Left cardiac atrium (tissue), 4 donors: ENCODE measurements at places on chromosomes 11 and 22. TPM values are rescaled to one million over a fixed set of nuclear protein-coding genes. Genes with fewer than 3 reads are reported as not detected.

DNA sequence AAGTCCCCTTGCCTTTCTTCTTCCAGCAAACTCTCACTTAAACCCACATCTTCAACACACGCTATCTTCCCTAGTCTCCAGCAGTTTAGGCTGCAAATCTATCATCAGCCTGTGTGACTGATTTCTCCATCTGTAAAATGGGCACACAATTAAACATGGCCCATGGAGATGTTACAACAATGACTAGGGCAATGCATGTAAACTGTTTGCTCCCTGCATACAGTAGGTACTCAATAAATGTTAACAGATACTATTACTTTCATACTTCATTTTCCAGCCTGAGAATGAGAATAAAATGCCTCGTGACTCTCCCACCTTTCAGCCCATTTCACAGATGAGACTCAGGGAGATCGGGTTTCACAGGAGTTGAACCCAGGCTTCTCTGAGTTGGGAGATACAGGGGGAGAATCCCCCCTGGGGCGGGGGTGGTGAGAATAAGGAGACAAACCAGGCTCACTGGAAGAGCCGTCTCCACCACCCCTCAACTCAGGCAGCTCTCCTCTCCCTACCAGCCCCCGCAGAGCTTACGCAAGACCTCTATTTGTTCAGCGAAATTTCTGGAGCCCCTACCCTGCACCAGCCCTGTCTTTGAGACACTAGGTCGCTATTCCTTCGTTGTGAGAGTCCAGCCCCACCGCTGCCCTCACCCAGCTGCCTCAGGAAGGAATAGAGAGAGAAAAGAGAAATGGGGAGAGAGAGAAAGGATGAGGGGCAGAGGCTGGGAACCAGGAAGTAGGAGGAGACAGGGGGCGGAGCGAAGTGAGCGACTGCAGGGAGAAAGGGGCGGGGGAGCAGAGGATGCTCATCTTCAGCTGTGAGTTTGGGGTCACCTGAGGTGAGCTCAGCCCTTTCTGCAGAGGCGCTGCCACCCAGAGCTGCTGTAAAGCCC is 42.1 kb upstream of the KLHL35 start:
- peak; percentile 71 for DNase-seq

GRCh38 chr22:38187413-38188212 is 6.0 kb upstream of the PLA2G6 start:
- DNase-seq, result no peak

DNA sequence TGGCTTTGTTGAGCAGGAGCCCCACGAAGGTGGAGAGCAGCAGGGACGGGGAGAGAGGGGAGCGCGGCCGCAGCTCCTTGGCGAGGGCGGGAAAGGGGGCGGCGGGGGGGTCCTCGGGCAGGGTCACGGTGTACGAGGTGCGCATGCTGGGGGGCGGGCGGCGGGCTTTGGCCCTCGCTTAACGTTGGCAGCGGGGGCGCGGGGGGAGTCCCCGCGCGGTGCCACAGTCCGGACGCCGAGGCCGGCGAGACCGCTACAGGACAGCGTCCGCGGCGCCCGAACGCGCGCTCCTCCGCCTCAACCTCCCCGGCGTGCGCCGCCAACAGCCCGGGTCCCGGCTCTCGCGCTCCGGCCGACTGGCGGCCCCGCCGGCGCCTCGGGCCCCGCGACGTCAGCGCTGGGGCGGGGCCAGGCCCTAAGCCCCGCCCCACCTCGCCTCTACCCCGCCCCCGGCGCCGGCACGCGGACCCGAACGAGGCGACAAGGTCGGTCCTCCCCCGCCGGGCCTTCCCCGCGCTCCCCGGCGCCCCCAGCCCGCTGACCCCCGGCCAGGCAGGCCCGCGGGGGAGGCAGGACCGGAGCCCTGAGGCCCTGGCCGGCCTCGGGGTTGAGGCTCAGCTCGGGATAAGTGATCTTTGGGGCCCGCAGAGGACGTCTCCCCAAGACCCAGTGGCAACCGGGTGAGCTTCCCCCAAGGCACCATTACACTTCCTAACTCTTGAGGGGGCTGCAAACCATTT is 17.5 kb downstream of the USP2 start:
- peak; percentile 67 for DNase-seq

DNA sequence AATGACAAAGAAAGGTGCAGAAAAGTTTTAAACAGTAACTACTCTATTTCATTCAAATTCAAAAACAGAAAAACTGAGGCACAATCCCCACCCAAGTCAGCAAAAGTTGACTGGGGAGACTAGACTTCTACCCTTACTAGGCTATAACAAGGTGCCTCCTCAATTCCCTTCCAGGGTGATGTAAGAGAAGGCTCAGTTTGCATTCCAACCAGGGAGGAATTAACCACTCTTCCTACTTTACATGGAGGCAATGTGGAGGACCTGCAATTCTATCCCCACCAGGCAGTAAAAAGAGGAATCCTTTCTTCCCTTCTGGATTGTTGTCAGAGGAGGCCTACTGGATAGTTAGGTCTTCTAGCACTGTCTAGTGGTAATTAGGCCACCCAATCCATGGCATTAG is 26.1 kb downstream of the TYR start:
- no peak for DNase-seq

- DNase-seq, result no peak
These were observed 18.3 kb downstream of the JAML start for GRCh38 chr11:118206391-118207031.

GRCh38 chr11:61947486-61948210 is 2.5 kb upstream of the BEST1 start:
- DNase-seq, result peak; percentile 92

- DNase-seq, result no peak
These were observed 5.6 kb upstream of the SYT8 start for GRCh38 chr11:1829039-1829820.

DNA sequence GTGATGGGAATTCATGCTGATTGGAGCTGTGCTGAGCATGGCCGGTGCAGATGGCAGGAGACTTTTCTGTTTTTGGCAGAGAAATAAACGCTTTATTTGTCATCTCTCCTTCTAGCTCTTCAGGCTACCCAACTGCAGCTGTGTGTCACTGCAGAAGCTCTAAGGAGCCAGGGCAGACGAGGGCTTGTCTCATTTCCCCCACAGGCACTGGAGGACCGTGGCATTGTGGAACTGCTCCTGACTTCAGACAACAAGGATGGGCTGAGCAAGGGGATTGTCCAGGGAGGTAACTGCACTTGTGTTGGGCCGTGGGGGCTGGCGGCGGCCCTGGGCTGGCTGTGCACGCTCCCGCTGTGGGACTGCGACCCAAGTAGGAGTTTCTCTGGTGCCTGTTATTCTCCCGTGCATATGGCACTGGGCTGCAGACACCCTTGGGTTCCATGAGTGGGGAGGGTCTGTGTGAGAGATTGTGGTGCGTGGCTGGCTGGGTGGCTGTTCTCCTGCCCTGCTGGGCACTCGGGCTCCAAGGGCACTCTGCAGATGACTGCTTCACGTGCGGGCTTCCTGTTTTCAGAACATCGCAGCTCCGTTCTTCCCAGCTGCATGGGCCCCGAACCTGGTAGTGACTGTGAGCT is 27.2 kb downstream of the GLB1L2 start:
- DNase-seq, result no peak

- no peak for DNase-seq
These were observed 44.0 kb upstream of the ATXN10 start for GRCh38 chr22:45627489-45628233.

- no peak for DNase-seq
These were observed 589.5 kb downstream of the OPCML start for GRCh38 chr11:132942611-132943356.

- DNase-seq, result no peak
These were observed 25.3 kb upstream of the CBX7 start for GRCh38 chr22:39177791-39178190.

- DNase-seq, result no peak
These were observed 582.2 kb upstream of the CADM1 start for GRCh38 chr11:116086426-116086825.

- DNase-seq, result no peak
These were observed 79.3 kb upstream of the SORL1 start for GRCh38 chr11:121372671-121373429.

GRCh38 chr11:128931668-128932067 is 11.0 kb downstream of the TP53AIP1 start:
- DNase-seq, result no peak

- no peak for DNase-seq
These were observed 144.7 kb downstream of the TTC17 start for GRCh38 chr11:43503417-43503816.

DNA sequence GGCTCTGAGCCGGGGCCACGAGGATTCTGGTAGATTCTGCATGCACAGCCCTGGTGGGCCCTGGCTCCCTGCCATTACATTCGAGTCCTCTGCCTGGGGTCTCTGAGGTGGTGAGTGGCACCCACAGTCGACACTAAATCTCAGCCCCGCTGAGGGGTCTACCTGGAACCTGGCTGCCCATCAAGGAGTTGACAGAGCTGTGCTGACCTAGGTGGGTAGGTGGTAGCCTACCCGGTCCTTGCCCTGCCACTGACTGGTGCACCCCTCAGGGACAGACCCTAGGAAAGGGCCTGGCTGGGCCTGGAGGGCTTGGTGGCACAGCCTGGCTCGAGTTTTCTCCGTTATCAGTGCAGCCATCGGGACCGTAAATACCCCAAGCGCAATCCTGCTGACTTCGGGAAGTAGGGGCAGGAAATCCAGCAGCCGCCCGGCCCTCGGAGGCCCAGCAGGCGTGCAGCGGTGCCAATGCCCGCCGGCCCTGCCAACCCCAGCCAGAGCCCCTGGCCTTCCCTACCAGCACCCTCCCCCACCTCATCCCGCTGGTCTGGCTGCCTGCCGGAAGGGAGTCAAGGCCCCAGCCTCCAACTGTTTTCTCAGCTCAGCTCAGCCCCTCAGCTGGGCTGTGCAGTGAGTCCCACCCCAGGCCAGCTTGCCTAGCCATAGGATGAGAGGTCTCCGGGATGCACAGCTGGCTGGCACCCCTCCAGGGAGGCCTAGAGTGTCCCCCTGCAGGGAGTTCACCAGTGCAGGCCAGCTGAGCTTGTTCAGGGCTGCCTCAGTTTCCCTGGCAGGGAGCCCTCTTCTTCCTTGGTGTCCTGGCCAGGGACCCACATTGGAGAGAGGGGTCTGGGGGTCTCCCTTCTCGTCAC is 80.4 kb upstream of the KCNQ1OT1 start:
- DNase-seq, result peak; percentile 37

DNA sequence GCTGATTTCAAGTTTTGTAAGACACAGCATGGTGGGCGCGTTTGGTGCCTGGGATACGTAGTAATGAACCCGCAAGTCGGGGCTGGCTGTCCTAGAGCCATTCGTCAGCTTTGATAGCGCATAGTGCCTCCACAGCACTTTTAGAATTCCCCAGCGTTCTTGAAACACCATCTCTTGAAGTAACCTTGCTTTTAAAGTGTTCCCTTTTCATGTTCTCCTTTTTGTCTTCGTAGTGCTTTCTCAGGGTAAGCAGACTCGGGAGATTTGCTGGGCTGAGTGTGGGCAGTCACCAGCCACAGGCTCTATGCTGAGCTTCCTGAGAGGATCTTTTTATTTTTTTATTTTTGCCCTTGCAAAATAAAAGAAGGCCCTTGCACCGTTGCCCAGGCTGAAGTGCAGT is 39.6 kb upstream of the CTTN start:
- no peak for DNase-seq

GRCh38 chr11:64880240-64881001 is 2.0 kb upstream of the EHD1 start:
- peak; percentile 71 for DNase-seq

- DNase-seq, result no peak
These were observed 8.7 kb downstream of the SLC22A6 start for GRCh38 chr11:62976109-62976508.

- no peak for DNase-seq
These were observed 43.6 kb upstream of the LINC01488 start for GRCh38 chr11:69437876-69438205.

- DNase-seq, result no peak
These were observed 868 bp downstream of the TEF start for GRCh38 chr22:41382610-41383009.

- DNase-seq, result no peak
These were observed 1.6 kb downstream of the SLC22A24 start for GRCh38 chr11:63142459-63142858.

DNA sequence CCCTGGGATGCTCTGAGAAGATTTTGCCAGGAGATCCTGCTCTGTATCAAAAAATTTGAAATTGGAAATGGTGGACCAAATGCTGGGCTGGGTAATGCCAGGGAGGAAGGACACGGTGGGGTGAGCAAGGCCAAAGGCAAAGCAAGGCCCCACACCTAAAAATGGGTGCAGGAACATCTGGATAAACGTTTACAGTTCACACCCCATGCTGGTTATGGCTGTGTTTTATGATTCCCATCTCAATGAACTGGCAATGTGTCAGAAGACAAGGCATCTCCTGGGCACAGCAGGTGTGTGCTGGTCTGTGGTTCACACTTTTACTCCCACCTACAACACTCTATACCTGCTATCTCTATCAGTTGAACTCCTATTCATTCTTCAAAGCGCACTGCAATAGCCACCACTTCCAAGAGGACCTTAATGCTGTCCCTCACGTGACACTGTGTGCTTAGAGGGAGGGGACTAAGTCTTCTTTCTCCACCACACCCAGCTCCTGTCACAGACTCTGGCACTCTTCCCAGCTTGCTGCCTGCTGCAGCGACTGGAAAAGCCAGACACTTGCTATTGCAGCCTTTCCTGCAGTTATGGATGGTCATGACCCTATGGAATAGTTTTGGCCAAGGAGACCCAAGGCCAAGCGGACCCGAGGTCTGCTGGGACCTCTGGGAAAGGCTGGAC is 277.5 kb downstream of the CTTN start:
- no peak for DNase-seq

MMP12 gene
- total RNA-seq, result not detected

HOATZ gene
- not detected for total RNA-seq

PTPRCAP gene
- total RNA-seq, result 4.7 TPM

MS4A7 gene
- total RNA-seq, result 37.1 TPM

PPP1CA gene
- total RNA-seq, result 86.7 TPM

OR52I1 gene
- not detected for total RNA-seq

TIMM8B gene
- 103 TPM for total RNA-seq

CHADL gene
- total RNA-seq, result 14.4 TPM

TEX54 gene
- total RNA-seq, result not detected

FSHB gene
- total RNA-seq, result not detected
